ENCODE measurements at places on chromosomes 3 and 15. TPM values are rescaled to one million over a fixed set of nuclear protein-coding genes. Genes with fewer than 3 reads are reported as not detected.

DNA sequence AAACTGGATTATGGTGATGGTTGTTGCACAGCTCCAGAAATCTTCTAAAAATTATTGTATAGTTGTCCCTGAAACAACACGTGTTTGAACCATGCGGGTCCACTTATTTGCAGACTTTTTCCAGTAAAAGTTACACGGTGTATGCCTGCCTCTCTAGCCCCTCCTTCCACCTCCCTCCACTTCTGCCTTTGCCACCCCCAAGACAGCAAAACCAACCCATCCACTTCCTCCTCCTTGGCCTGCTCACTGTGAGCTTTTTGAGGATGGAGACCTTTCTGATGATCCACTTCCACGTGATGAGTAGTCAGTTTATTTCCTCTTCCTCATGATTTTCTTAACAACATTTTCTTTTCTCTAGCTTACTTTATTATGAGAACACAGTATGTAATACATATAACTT lies 5.4 kb downstream of the CYFIP1 start:
- H3K4me3 ChIP-seq = no peak overlapping the region
- DNase-seq = no peak
- H3K27ac ChIP-seq = no peak overlapping the region
- no peaks in the 10 kb centered on the region for H3K4me1 ChIP-seq
- no peaks in the 10 kb centered on the region for H3K36me3 ChIP-seq
- no peaks in the 10 kb centered on the region for H3K27me3 ChIP-seq

- no peak overlapping the region for H3K4me3 ChIP-seq
- no peaks in the 10 kb centered on the region for H3K27me3 ChIP-seq
- no peak overlapping the region for H3K27ac ChIP-seq
- H3K36me3 ChIP-seq = no peaks in the 10 kb centered on the region
- no peaks in the 10 kb centered on the region for H3K4me1 ChIP-seq
These were observed 710.1 kb upstream of the CBLB start for GRCh38 chr3:106578911-106579310.

The GPR156 gene
- 5.3 TPM for total RNA-seq

DNA sequence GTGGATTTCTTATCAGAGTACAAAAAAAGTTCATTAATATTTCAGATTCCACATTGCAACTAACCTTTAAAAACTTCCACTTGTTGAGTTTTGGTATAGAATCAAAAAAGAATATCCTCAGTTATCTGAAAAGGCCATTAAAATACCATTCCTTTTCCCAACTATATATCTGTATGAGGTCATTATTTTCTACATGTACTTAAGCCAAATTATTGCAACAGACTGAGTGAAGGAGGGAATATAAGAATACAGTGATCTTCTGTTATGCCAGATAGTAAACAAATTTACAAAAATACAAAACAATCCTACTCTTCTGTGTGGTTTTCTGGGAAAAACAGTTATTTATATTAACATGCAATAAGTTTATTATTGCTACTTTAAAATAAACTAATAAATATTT lies 5.7 kb upstream of the GANC start:
- H3K36me3 ChIP-seq = no peaks in the 10 kb centered on the region
- H3K4me3 ChIP-seq = no peak overlapping the region
- peaks cover 7% of the 10 kb centered on the region for H3K4me1 ChIP-seq
- no peaks in the 10 kb centered on the region for H3K27me3 ChIP-seq

The TLR9 gene
- 1.5 TPM for total RNA-seq

- H3K4me1 ChIP-seq = peaks cover 2% of the 10 kb centered on the region
- DNase-seq = no peak
- H3K27ac ChIP-seq = no peak overlapping the region
- no peaks in the 10 kb centered on the region for H3K27me3 ChIP-seq
- no peaks in the 10 kb centered on the region for H3K36me3 ChIP-seq
- no peak overlapping the region for H3K4me3 ChIP-seq
These were observed 79.0 kb downstream of the ASB7 start for GRCh38 chr15:100681335-100681746.

The IRAK2 gene
- total RNA-seq = 3.8 TPM

- H3K27ac ChIP-seq = no peak overlapping the region
- H3K4me1 ChIP-seq = no peaks in the 10 kb centered on the region
- DNase-seq = no peak
- H3K36me3 ChIP-seq = no peaks in the 10 kb centered on the region
- no peak overlapping the region for H3K4me3 ChIP-seq
- no peaks in the 10 kb centered on the region for H3K27me3 ChIP-seq
These were observed 27.4 kb upstream of the OR5K4 start for GRCh38 chr3:98326105-98326893.

GRCh38 chr15:57031605-57032004 lies 113.2 kb downstream of the TCF12 start:
- no peaks in the 10 kb centered on the region for H3K4me1 ChIP-seq
- no peak overlapping the region for H3K4me3 ChIP-seq
- H3K27me3 ChIP-seq = no peaks in the 10 kb centered on the region
- no peaks in the 10 kb centered on the region for H3K36me3 ChIP-seq
- peak overlapping the region; percentile 22 for H3K27ac ChIP-seq
- peak; percentile 23 for DNase-seq

GRCh38 chr3:146337991-146338390 lies 87.1 kb upstream of the PLSCR4 start:
- no peaks in the 10 kb centered on the region for H3K27me3 ChIP-seq
- H3K4me3 ChIP-seq = no peak overlapping the region
- H3K36me3 ChIP-seq = no peaks in the 10 kb centered on the region
- DNase-seq = no peak
- no peak overlapping the region for H3K27ac ChIP-seq
- H3K4me1 ChIP-seq = no peaks in the 10 kb centered on the region

The IQCF2 gene
- not detected for total RNA-seq

GRCh38 chr15:66679061-66679656 lies 22.9 kb upstream of the SMAD6 start:
- no peak for DNase-seq
- no peak overlapping the region for H3K4me3 ChIP-seq
- H3K27ac ChIP-seq = no peak overlapping the region

DNA sequence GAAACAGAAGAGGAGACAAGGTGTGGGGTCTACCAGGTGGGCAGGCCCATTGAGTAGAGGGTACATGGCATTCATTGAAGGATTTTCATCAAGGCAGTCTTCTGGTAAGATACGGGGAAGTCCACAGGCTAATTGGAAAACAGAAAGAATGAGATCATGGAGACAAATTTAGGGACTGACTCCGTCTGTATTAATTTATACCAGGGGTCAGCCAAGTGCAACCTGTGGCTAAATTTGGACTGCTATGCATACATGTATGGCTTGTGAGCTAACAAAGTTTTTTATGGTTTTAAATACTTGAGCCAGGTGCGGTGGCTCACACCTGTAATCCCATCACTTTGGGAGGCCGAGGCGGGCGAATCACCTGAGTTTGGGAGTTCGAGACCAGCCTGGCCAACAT lies 21.1 kb upstream of the SNRPN start:
- H3K36me3 ChIP-seq = no peaks in the 10 kb centered on the region
- no peaks in the 10 kb centered on the region for H3K4me1 ChIP-seq
- DNase-seq = no peak
- no peak overlapping the region for H3K4me3 ChIP-seq
